ENCODE measurements at places on chromosomes 3 and 15.

GRCh38 chr15:67822537-67823313 lies 2.6 kb upstream of the SKOR1 start:
- no peak for DNase-seq

- DNase-seq, result no peak
Measured at GRCh38 chr15:81265256-81265943, 58.5 kb downstream of the STARD5 start.

- no peak for DNase-seq
Measured at GRCh38 chr3:14512281-14512941, 27.7 kb downstream of the GRIP2 start.

GRCh38 chr3:108098003-108098370 lies 7.2 kb upstream of the CD47 start:
- no peak for DNase-seq

DNA sequence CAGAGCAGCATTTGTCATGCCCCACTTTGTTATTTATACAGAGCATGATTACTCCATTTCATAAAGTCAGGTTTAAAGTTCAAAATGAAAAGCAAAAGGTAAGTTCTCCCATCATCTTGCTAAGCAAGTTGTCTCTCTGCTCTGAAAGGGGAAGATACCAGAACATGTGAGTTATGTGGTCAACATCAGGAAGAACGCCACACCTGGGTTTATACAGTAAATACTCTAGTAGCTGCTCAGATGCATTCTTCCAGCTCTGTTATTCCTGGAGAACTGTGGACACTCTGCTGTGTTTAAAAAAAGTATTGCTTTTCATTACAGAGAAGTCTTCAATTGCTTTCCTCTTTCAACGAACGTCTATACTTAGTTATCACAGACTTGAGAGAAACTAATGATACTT lies 145.7 kb downstream of the PLCL2 start:
- no peak for DNase-seq

All from stimulated activated CD8-positive, alpha-beta memory T cell treated with anti-CD3 and anti-CD28 coated beads, Interleukin-2, amount 100 ng/mL, for 1 hour (primary cell).